A549 treated with Hydrocortisone at 1 μM for 4 hours (cell line): ENCODE measurements at places on chromosomes 7 and 10. TPM values are rescaled to one million over a fixed set of nuclear protein-coding genes. Genes with fewer than 3 reads are reported as not detected.

PAPOLB gene
- total RNA-seq = not detected in 5 replicates

CC2D2B gene
- total RNA-seq = 0.21 to 0.28 TPM in 2 of 5 replicates, not detected in the others

TFR2 gene
- 2.0 to 2.4 TPM (median 2.1 TPM) in 5 replicates for total RNA-seq

PNLIPRP2 gene
- total RNA-seq = 0.07 to 0.30 TPM (median 0.09 TPM) in 4 of 5 replicates, not detected in the other
